ENCODE measurements at places on chromosomes 12 and 14.
A peak's percentile ranks its signal among the peaks of the same experiment; 100 is the strongest.

- no peak for DNase-seq
Measured at GRCh38 chr12:65082406-65082805, 38.7 kb downstream of the WIF1 start.

DNA sequence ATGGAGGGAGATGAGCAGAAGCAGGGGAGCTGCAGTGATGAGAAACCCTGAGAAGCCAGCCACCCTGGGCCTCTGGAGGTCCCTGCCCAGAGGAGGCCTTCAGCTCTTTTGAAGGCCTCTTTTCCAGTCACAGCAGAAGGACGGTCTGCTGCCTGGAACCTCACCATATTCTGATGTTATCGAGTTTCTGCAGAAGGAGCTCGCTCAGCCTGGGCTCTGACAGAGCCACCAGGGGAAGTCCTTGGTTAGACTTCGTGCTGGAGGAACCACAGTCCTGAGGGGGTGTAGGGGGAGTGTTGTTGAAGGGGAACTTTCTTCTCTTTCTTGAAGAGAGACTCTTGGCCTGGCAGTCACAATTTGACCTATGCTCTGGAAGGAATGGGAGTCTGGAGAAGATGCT, 25.1 kb upstream of the BATF start:
- no peak for DNase-seq

DNA sequence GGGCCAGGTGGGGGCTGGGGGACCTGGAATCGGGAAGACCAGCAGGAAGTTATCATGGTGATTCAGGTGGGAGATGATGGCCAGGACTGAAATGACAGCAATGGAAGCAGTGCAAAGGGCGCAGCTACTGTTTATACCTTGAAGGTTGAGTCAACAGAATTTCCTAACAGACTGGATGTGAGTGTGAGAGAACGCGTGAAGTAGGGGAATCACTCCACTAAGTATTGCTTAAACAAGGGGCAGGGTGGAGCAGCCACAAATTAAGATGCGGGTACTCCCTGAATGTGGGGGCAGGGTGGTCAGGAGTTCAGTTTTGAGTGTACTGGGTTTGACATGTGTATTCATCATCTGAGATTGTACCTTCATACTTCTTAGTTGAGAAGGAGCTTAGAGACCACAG, 45.1 kb downstream of the MYF5 start:
- no peak for DNase-seq

DNA sequence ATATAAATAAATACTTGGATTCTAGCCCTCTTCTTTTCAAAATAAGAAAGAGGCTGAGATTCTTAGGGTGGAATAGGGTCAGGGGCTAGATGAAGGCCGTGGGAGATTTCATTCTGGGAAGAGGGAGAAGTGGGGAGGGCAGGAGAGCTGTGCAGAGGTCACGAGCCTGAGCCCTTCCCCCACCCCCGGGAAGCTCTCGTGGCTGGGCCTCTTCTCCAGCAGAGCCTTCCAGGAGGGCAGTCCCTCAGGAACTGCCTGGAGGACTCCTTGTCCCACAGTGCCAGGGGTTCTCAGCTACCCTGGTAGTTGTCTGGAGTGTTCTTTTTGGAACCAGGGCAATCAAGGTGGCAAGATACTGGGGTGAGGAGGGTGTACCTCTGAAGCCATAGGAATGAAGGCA, 94.0 kb downstream of the ESR2 start:
- DNase-seq, result no peak

DNA sequence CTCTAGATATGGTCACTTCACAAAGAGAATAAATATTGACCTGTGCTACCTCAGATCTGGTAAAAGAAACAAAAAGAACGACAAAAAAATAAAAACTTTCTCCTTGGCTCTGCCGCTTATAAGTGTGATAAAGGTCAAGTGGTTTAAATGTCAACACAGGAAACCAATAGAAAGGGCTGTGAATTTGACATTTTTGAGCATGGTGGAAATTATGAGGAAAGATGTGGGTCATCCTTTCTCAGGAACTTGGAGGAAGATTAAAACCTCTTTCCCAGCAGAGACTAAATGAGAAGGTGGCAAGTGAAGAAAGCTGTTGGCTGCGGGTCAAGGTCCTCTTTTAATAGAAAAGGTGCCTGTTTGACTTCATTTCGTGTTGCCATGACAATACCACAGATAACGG, 28.2 kb downstream of the TESPA1 start:
- no peak for DNase-seq

GRCh38 chr14:89542786-89543424, 125.9 kb upstream of the FOXN3 start:
- DNase-seq, result no peak

DNA sequence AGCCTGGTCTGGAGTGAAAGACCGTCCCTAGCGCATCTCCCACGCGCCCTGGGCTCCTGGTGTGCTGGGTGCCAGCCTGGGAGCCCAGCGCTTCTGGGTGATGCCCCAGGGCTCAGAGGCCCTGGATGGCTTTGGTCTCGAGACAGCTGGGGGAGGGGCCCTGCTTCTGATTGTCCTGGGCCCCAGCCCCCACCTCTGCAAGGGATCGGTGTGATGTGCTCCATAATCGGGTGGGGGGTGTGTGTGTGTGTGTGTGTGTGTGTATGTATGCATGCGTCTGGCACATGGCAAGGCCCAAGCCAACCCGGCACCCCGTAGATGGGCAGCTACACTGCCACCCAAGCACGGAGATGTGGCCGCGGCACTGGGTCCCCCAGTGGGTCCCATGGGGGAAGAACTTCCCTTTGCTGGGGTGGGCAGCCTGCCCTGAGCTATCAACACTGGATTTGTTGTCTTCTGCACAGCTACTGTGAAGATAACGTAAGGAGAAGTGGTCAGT, 3.1 kb downstream of the ZBTB42 start:
- DNase-seq, result no peak

DNA sequence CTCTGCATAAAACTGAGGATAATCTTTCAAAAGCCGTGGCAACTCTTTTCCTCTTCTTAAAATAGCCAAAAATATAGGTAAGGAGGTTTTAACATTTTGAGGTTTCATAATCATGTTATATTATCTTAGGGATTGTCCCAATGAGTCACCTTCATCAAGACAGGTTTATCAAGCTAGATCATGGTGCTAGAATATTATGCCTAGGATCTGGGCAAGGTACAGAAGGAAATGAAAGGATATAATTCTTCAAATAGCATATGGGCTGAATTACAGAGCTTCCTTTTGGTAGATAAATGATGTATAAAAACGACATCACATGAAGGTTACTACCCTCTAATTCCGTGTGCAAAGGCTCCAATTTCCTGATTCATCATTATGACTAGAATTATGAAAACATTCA, 28.6 kb upstream of the TBC1D15 start:
- no peak for DNase-seq

DNA sequence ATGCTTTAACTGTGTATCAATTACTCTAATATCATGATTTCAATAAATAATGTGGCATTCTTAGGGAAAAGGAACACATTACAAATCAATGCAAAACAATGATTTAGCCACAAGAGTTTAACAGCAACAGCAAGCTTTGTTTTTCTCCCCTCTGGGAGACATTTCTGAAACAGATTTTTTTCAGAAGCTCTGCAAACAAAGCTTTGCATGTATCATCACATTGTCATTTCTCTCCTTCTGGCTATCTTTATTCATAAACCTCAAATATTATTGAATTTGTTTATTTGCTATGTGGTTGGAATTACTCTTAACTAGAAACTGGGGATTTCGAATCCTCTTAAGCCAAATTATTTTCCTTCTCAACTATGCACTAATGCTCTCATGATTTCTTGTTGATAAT, 278.4 kb upstream of the ATXN7L3B start:
- DNase-seq, result no peak

- DNase-seq, result no peak
Measured at GRCh38 chr12:22333713-22334409, 646 bp downstream of the ST8SIA1 start.

GRCh38 chr12:1820191-1820895, at the start of gene LRTM2:
TSS of gene LRTM2 (plus strand) at chr12:1820565. CDS start at chr12:1828149, 7,584 bp downstream.
- DNase-seq, result no peak

DNA sequence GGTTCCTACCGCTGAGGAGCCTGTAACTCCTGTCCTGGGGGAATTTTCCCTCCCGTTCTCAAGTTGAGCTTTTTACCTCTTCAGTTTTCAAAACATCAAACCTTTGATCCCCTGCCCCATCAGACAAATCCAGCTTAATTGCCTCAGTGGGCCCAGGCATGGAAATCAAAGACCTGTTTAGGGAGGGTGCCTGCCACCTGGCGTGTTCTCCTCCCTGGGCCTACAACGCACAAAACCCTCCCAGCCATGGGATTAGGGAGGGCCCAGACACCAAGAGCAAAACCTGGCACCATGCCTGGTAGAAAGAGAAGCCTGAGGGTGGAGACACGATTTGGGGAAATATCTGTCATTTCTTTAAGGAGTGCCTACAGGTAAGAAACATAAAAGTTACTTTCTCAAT, 672.9 kb downstream of the BCL11B start:
- DNase-seq, result no peak

- no peak for DNase-seq
Measured at GRCh38 chr14:101853455-101854018, 92.0 kb downstream of the PPP2R5C start.

DNA sequence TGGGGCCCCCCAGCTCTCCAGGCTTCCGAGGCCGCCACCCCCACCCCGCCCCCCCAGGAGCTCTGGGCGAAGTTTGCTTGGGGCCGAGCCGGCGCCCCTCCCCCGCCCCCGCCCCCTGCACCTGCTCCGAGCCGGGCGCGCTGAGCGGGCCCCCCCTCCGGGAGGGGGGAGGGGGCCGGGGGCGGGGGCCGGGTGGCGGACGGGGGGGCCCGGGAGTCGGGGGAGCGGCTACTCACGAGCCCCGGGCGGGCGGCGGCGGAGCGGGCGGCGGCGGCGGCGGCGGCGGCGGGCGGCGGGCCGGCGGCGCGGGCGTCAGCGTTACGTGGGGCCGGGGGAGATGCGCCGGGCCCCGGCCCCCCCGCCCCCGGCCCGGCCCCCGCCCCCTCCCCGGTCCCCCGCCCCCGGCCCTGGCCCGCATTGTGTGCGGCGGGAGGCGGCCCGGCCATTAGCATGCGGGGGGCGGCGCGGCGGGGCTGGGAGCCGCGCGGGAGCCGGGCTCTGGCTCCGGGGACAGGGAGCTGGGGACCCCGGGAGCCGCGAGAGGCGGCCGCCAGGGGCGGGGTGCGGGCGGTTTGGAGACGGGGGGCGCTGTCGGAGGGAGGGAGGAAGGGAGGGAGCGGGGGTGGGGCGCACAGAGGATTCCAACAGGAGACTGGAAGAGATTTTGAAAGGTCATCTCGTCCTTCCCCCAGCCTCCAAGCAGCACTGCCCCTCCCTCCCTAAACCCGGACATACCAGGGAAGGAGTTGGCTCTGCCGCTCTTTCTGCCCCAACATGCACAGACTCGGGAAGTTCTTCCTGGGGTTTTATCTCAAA, at the start of gene ZNF219:
TSS of gene ZNF219 (minus strand) at position 580 of the 816 bp plus-strand sequence. CDS start 5,064 bp downstream, outside the sequence.
- no peak for DNase-seq

GRCh38 chr14:55075628-55076175, 24.3 kb downstream of the MAPK1IP1L start:
- DNase-seq, result no peak

GRCh38 chr12:5428332-5429221, 3.3 kb upstream of the NTF3 start:
- DNase-seq, result no peak

DNA sequence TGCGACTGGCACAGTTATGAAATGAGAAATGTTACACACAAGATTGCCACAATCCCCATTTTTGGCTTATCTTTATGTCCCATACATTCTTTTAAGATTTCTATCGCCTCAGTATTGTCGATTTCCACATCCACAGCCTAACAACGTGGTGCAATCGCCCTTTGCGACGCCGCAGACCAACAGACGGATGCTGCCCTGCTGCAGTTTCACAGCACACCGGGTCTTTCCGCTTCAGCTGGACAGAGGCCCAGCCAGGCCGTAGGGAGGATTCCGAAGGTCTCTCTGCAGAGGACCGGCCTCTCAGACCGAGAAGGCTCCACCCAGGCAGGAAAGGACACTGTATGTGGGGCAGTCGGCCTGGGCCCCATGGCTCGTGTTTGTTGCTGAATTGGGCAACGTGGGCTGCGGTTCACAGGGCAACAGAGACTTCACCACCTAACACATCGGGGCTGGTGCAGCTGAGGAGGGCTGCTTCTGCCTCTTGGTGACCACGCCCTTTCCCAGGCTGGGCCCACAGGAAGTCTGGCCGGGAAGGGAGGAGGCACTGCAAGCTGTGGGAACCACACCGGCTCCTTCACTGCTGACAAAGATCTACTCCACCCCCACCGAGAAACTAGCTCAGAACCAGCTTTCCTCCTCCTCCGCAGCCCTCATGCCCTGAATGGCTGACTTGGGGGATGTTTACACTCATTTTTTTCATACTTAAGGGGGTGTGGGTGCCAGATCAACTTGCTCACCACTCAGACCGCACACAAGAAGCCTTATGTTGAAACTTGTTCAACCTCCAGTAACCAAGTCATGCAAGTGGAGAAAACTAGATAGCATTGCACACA, 32.9 kb upstream of the MDM1 start:
- peak; percentile 51 for DNase-seq

GRCh38 chr12:111073370-111073769, 153.0 kb upstream of the MYL2 start:
- no peak for DNase-seq

Data from activated CD4-positive, alpha-beta T cell treated with anti-CD3 and anti-CD28 coated beads for 1 hour (primary cell).